ENCODE measurements at places on chromosomes 11 and 22. TPM values are rescaled to one million over a fixed set of nuclear protein-coding genes. Genes with fewer than 3 reads are reported as not detected.

PRRG4 gene
- total RNA-seq, result 0.29 TPM

P2RY6 gene
- total RNA-seq, result 0.72 TPM

SBF1 gene
- total RNA-seq, result 93.0 TPM

UPB1 gene
- not detected for total RNA-seq

SYT9 gene
- not detected for total RNA-seq

VPREB1 gene
- not detected for total RNA-seq

CHRNA10 gene
- total RNA-seq, result 0.29 TPM

SLC22A25 gene
- not detected for total RNA-seq

CCDC87 gene
- 1.1 TPM for total RNA-seq

SLC17A6 gene
- not detected for total RNA-seq

OPCML gene
- 0.36 TPM for total RNA-seq

KIF18A gene
- 4.0 TPM for total RNA-seq

MS4A2 gene
- total RNA-seq, result not detected

RTN4R gene
- 0.29 TPM for total RNA-seq

MS4A12 gene
- not detected for total RNA-seq

NLRP14 gene
- total RNA-seq, result under 0.01 TPM

MS4A3 gene
- total RNA-seq, result not detected

SSTR3 gene
- total RNA-seq, result not detected

SART1 gene
- 22.4 TPM for total RNA-seq

OR52W1 gene
- total RNA-seq, result not detected

PLEKHA7 gene
- total RNA-seq, result 1.1 TPM

HEPHL1 gene
- total RNA-seq, result not detected

LIF gene
- 3.2 TPM for total RNA-seq

LRRC75B gene
- 5.1 TPM for total RNA-seq

PTPN5 gene
- not detected for total RNA-seq

AAMDC gene
- 15.6 TPM for total RNA-seq

OR2D2 gene
- 0.36 TPM for total RNA-seq

KRTAP5-8 gene
- 0.36 TPM for total RNA-seq

APOC3 gene
- not detected for total RNA-seq

CCDC134 gene
- total RNA-seq, result 8.3 TPM

PRR33 gene
- total RNA-seq, result not detected

TMEM191B gene
- total RNA-seq, result 1.2 TPM

SPON1 gene
- 0.72 TPM for total RNA-seq

FOLR2 gene
- total RNA-seq, result not detected

MAPK11 gene
- 2.9 TPM for total RNA-seq

RIMBP3C gene
- total RNA-seq, result 0.29 TPM

SPI1 gene
- total RNA-seq, result not detected

ABCC8 gene
- not detected for total RNA-seq

PAX6 gene
- total RNA-seq, result under 0.01 TPM

OTOG gene
- total RNA-seq, result not detected

INCENP gene
- 13.8 TPM for total RNA-seq

PLAAT2 gene
- not detected for total RNA-seq

MPZL2 gene
- total RNA-seq, result not detected

CNTN5 gene
- total RNA-seq, result not detected

MRGPRF gene
- total RNA-seq, result 41.5 TPM

ZNF195 gene
- total RNA-seq, result 14.7 TPM

B3GAT1 gene
- not detected for total RNA-seq
